ENCODE measurements at places on chromosomes 11 and 22.

GRCh38 chr22:26709617-26710390 is 52.4 kb downstream of the MIAT start:
- DNase-seq = peak; percentile 78

GRCh38 chr11:83764643-83765042 is 478.5 kb upstream of the CCDC90B start:
- DNase-seq = no peak

DNA sequence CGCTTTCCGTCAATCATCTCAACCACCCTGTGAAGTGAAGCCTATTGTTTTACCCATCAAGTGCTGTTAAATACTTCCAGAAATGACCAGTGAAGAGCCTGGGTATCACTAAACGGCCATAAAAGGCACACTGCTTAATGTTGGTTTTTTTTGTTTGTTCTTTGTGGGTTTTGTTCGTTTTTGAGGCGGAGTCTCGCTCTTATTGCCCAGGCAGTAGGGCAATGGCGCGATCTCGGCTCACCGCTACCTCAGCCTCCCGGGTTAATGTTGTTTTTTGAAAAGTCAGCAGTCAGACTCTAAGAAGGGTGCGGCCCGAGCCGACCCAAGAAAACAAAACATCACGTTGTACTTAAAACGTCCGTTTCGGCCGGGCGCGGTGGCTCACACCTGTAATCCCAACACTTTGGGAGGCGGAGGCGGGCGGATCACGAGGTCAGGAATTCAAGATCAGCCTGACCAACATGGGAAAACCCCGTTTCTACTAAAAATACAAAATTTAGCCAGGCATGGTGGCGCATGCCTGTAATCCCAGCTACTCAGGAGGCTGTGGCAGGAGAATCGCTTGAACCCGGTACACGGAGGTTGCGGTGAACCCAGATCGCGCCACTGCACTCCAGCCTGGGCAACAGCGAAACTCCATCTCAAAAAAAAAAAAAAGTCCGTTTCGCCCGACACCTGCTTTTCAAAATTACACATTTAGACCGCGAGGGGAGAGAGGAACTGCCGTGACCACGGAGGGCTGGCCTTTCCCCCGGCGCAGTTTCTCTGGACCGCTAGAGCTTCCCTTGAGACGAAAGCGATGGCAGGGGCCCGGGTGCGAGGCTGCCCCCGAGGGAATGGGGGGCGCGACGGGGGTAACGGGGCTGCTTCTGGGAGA is 714 bp downstream of the CD59 start:
- peak; percentile 28 for DNase-seq

GRCh38 chr11:78798663-78799062 is 224.0 kb upstream of the NARS2 start:
- peak; percentile 67 for DNase-seq

DNA sequence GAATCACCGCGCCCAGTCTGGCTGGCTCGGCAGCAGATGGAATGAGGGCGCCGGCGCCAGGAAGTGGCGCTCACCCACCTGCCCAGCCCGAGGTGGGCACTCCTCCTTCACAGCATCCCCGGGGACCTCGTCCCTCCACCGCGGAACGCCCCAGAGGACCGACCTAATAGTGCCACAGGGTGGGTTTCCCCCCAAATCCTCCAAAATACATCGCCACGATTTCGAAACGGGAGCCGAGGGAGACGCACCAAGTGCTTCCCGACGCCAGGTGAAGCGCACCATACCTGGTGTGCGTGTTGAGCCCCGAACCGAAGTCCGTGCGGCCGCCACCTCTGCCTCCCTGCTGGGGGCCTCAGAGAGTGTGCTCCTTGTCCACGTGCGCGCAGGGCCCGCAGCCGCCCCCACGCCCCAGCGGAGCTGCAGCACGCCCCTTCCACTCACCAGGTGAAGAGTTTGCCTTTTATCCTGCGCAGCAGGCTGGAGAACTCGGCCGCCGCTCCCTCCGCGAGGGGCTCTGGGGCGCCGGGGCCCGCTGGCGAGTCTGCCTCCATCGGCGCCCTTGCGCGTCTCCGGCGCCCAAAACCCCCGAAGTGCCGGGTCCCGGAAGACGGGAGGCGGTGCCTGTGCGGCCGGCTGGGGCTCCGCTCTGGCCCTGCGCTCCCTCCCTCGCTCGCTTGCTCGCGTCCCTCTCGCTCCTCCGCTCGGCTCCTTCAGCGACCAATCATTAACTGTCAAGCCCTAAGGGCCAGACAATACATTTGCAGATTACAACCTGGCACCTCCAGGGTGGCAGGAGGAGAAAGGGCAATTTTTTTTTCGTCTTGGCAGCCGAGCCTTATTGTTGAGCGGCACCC is at the start of gene SLC35F2:
SLC35F2 (minus strand) TSS at position 571 of the 854 bp plus-strand sequence; CDS start at position 551, 20 bp downstream.
- DNase-seq = peak; percentile 40

- DNase-seq = no peak
Observed at GRCh38 chr22:19068784-19069271, 53.4 kb downstream of the DGCR2 start.

DNA sequence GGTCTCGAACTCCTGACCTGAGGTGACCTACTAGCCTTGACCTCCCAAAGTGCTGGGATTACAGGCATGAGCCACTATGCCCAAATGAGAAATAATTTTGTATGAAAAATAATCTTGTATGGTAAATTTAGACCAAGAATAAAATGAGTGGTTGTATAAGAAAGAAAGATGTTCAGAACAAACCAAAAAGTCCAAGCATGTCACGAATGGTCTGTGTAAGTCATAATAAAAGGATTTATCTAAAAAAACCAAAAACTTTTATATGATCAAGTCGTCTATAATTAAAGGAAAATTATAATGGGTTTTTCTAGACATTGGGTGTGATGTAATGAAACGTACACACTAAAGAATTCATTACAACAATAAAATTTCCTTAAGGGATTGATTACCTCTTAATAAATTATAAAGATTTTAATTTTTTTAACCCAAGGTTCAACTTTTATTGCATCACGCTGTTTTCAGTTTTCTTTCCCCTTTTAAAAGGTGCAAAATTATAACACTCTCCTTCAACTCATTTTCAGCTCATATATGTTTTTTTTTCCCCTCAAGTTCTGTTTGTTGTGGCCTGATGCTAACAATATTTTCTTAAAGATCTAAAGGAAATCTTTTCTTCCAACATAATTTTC is 8.9 kb upstream of the AQP11 start:
- no peak for DNase-seq

GRCh38 chr11:127710831-127711230 is 710.3 kb upstream of the KIRREL3 start:
- no peak for DNase-seq

DNA sequence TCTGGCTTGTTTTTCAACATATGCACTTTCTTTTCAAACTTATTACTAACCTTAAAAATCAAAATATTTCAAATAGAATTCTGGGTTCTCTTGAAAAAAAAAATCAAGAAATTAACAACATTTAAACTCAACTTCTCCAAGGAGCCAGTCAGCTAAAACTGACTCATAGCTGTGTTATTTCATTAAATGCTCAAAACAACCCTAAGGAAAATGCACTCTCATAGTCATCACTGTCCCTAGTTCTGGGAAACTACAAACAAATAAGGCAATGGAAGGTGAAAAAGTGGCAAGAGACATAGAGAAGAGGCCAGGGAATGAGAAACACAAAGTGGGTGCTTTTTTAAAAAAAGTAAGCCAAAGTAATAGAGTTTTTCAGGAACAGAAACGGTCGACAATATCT is 4.1 kb upstream of the ARHGAP20 start:
- DNase-seq = peak; percentile 8

- DNase-seq = no peak
Observed at GRCh38 chr11:102292933-102293332, 24.4 kb upstream of the BIRC3 start.

GRCh38 chr11:61048368-61049062 is 53.8 kb upstream of the CD5 start:
- DNase-seq = no peak

- no peak for DNase-seq
Observed at GRCh38 chr11:66291303-66291705, 390 bp upstream of the TMEM151A start.

DNA sequence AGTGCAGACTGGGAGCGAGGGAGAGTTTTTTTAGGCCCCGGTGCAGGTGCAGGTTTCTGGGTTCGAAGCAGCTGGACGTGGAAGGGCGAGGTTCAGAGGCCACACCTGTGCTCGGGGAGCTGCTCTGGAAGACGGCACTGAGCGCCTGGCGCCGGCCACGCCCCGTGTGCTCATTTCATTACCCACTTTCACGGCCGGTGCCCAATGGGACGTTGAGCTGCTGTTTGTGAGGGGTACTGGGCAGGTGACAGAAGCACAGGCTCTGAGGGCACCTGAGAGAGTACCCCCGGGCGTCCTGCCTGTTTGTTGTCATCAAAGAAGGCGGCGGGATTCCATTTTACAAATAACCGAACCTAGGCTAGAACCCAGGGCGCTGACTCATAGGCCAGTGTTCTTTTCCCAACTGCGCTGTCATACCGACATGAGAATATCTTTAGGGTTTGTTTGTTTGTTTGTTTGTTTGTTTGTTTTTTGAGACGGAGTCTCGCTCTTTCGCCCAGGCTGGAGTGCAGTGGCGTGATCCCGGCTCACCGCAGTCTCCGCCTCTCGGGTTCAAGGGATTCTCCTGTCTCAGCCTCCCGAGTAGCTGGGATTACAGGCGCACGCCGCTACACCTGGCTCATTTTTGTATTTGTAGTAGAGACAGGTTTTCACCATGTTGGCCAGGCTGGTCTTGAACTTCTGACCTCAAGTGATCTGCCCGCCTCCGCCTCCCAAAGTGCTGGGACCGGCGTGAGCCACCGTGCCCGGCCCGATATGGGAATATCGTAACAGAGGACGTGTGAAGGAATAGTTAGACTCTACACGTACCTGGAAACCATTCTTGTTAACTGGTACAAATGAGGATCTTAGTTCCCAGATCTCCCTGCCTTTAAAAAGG is 16.6 kb upstream of the SPTBN2 start:
- DNase-seq = no peak

DNA sequence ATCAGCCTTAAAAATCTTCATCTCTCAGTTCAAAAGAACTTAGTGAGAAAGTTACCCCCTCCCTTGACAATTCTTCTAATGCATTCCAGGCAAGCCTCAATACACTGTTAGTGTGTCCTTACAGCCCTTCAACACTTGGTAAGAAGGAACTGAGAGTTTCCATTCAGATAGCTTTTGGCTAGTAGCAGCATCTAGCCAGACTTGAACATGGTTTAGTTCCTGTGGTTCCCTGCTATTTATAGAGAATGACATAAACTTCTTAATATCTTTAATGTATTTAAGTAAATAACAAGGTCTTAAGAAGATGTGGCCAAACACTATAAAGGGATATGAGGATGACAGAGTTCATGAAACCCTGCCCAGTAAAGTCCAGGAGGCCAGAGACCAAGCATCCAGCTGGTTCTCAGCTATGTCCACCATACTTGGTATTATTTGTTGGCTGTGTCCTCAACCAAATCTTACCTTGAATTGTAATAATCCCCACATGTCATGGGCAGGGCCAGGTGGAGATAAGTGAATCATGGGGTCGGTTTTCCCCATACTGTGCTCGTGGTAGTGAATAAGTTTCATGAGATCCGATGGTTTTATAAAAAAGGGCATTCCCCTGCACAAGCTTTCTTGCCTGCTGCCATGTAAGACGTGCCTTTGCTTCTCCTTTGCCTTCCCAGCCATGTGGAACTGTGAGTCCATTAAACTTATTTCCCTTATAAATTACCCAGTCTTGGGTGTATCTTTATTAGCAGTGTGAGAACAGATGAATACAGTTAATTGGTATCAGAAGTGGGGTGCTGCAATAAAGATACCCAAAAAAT is 132.4 kb downstream of the LARGE1 start:
- no peak for DNase-seq

- DNase-seq = no peak
Observed at GRCh38 chr11:44029507-44029845, 18.3 kb upstream of the ACCSL start.

DNA sequence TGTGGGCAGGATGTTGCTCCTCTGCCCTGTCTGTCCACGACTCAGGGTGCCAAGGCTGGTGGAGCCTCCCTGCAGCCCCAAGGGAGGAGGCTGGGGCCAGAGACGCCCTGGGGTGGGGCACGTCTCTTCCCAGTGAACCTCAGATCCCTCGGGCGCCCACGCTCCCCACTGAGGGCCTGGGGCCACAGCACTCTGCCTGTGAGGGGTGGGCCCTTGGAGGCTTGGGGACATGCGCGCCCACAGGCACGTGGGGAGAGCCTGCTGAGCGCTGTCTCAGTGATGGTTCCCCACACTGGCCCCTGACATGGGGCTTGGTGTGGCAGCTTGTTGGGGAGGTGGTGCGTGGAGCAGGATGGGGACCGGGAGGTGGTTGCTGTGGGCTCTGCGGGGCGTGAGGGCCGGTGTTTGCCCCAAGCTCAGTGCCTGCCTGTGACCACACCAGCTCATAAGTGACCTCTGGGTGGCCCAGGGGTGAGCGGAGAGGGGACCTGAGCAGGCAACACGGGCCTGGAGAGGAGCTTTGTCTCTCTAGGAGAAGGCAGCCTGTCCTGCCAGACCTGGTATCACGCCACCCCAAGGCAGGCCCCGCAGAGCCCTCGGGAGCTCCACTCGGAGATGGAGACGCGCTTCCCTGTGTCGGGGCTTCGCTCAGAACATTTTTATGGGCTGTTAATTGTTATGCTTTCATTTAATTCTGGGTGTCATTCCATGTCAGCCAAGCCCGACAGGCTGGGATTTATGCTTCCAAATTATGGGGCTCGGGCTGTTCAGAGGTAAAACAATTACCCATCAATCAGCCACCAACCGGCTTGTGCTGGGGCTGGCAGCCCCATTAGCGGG is 27.4 kb upstream of the CCDC188 start:
- no peak for DNase-seq

- no peak for DNase-seq
Observed at GRCh38 chr11:67409261-67409666, 5.4 kb downstream of the TBC1D10C start.

GRCh38 chr11:42065199-42065598 is 605.7 kb upstream of the LRRC4C start:
- no peak for DNase-seq

GRCh38 chr22:26893173-26894110 is 236.1 kb downstream of the MIAT start:
- DNase-seq = peak; percentile 15

DNA sequence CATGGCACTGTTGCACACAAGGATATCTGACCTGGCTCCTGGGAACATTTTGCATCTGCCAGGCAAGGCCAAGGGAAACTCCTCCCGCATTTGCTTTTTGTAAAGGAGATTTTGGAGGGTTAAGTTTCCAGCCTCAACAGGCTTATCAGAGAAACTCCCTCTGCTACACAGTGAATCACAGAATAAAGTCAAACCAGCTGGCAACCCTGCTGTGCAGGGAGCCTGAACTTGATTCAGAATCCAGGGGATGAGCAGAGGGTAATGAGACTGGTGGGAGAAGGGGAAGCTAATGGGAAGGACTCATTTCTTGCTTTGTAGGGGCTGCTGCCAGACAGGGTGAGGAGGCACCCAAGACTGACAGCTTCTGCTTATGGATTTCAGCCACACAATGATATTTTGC is 185.3 kb upstream of the ISX start:
- DNase-seq = no peak

- no peak for DNase-seq
Observed at GRCh38 chr22:35837101-35837727, 119.5 kb downstream of the APOL5 start.

- DNase-seq = peak; percentile 49
Observed at GRCh38 chr22:29202212-29203192, 3.2 kb upstream of the EMID1 start.

GRCh38 chr11:97570636-97571035 is 1180.8 kb downstream of the JRKL start:
- DNase-seq = no peak
